Spinal cord (tissue), 10 donors: ENCODE measurements at places on chromosomes 4 and X.

- DNase-seq, result no peak
Measured at GRCh38 chr4:150983851-150984250, 31.2 kb downstream of the LRBA start.

- DNase-seq, result no peak
Measured at GRCh38 chr4:137597752-137598430, 65.6 kb upstream of the PCDH18 start.

DNA sequence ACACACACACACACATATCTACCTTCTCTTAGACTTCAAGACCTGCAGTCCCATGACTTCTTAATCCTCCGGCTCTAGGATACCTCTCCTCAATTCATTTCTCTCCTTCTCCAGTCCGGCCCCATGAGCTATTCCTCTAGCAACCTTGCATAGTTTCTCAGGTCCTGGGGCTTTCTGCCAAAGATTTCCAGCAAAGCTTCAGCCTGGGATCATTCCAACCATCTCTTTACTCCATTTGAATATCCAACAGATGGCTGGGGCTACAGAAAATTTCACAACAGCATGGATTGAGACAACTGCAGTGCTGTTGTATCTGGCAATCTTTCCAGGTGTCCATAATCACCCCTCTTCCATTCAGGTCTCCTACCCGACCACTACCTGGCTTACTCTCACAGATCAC is 184.1 kb downstream of the DCHS2 start:
- no peak for DNase-seq

DNA sequence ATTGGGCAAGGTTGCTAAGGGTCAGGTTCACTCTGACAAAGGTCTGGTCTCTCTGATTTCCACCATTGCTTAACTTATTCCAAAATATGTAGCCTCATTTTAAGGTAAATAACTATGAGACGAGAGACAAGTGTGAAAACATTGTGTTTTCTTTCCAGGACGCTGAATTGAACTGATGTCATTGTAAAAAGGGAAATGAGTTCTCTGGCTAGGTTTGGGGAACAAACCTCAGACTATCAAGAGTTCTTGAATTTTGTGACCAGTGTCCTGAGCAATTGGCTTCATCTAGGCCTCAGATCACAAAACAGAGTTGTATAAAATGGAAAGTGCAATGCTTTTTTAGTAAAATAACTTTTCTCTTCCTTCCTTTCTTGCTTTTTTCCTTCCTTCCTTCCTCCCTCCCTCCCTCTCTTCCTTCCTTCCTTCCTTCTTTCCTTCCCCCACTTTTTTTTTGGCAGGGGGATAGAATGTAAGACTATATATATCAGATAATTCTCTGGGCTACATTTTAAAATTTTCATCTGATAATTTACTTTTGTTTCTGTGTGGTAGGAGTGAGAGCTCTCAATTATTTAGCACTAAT is 30.8 kb upstream of the CXCL8 start:
- DNase-seq, result no peak

GRCh38 chr4:87939978-87940690 is 35.4 kb upstream of the SPP1 start:
- DNase-seq, result no peak

DNA sequence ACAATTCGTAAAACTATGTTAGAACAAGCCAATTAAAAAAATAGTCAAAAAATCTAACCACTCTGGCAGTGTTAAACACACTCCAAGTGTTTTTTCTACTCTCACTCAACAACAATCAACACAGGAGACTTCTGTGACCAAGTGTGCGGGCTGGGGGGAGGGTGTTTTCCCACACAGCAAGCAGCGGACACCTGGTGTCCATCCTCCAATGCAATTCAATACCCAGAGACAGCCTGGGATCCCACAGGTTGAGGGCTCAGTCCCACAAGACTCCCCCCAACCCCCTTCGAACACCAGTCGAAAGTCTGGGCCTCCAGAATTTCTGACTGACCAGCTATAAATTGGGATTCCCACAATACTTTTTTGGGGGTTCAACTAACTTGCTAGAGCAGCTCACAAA is 8.3 kb upstream of the PIM2 start:
- DNase-seq, result no peak

DNA sequence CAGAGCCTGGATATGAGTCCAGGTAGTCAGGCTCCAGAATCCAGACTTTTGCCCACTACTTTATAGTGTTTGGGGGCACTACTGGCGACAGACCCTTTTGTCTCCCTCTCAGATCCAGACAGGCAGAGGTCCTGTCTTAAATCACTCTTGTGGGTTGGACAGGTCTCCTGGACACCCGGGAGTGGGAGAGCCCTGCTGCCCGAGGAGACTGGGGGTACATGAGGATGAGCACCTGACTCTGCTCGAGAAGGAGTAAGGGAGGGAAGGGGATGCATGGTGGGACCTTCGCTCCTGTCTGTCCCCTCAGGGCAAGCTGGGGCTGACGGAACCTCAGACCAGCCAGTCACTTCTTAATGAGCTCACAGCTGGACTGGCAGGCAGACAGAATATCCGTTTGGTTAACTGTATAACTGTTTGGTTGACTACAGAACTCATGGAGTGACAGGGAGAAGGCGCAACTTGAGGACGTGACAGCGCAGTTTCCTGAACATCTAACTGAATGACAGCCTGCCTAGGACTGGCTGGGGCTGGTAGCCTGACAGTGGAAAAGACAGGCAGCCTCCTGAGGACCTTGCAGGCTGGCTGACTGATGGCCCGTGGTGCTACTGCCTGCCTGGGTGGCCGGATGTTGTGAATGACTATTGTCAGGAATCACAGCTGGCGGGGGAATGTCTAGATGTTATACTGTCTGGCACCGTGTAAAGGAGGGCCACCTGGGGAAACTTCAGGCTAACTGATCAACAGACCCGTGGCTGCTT is 1.6 kb upstream of the SUV39H1 start:
- no peak for DNase-seq

GRCh38 chrX:6778544-6779503 is 243.9 kb upstream of the VCX3A start:
- peak; percentile 35 for DNase-seq

DNA sequence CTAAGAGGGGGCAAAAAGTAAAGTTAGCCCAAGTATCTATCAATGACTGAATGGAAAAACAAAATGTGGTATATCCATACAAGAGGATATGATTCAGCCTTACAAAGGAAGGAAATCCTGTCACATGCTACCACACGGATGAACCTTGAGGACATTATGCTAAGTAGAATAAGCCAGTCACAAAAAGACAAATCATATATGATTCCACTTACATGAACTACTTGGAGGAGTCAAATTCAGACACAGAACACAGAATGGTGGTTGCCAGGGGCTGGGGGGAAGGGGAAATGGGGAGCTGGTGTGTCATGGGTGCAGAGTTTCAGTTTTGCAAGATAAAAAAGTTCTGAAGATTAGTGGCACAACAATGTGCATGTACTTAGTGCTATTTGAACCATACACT is 101.8 kb downstream of the SH3KBP1 start:
- DNase-seq, result no peak
